Activated T-cell treated with anti-CD3 and anti-CD28 coated beads, Interleukin-2, amount 50 U/mL, for 4 hours (primary cell): ENCODE measurements at places on chromosomes 6 and 20.

- DNase-seq: no peak
Measured at GRCh38 chr6:45566882-45567281, 189.1 kb upstream of the SUPT3H start.

GRCh38 chr20:24503352-24503931 lies 34.0 kb downstream of the SYNDIG1 start:
- DNase-seq: no peak

GRCh38 chr6:137819740-137820139 lies 47.3 kb upstream of the TNFAIP3 start:
- no peak for DNase-seq

- DNase-seq: no peak
Measured at GRCh38 chr20:47544852-47545251, 43.2 kb downstream of the NCOA3 start.

- no peak for DNase-seq
Measured at GRCh38 chr6:7765575-7766325, 39.9 kb downstream of the BMP6 start.

DNA sequence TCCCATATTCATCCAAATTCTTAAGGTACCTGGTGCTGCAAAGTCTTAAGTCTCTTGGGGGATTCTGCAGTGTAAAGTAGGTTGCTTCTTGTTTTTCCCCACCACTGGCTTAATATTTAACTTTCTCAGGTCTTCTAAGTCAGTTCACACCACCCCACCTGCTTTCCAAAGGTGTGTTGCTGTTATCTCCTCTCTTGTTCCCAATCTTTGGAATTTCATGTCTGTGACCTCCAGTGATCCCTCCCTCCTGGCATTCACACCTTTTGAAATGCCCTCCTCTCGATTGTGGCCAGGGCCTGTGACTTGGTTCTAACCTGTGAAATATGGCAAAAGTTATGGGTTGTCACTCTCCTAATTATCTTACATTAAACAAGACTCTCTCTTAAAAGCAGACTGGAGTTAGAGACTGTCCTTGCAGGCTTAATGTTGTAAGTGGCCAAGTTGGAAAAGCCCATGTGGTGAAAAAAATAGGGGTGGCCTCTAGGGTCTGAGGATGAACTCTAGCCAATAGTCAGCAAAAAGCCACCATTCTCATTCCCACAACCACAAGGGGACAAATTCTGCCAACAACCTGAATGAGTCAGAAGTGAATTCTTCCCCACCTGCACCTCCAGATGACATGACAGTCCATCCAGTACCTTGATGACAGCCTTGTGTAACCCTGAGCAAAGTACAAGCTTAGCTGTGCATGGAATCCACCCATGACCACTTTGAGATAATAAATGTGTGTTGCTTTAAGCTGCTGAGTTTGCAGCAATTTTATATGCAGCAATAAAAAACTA lies 45.1 kb downstream of the ADGRF1 start:
- no peak for DNase-seq

GRCh38 chr20:50654904-50655303 lies 36.4 kb downstream of the RIPOR3 start:
- DNase-seq: no peak

- DNase-seq: no peak
Measured at GRCh38 chr6:139500977-139501376, 126.5 kb upstream of the CITED2 start.

- no peak for DNase-seq
Measured at GRCh38 chr6:16623731-16624130, 137.5 kb downstream of the ATXN1 start.

- no peak for DNase-seq
Measured at GRCh38 chr6:152399399-152399798, 237.8 kb downstream of the SYNE1 start.

DNA sequence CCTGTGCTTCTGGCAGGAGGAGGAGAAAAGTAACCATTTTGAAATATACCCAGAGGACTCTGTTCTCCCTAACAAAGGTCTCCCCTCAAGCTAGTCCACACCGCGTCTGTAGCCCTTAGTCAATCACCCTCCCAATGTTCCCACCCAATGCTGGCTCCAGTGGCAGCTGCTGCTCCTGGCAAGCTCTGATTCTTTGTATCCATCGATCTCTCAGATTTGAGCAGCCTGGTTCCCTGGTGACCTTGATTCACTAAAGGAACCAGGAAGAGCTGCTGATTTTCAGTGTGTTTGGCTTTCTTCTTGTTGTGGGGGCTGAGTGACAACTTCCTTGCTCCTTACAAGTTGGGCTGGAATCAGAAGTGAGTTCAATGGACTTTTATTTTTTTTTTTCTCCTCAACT lies 68.5 kb downstream of the FOXC1 start:
- no peak for DNase-seq

GRCh38 chr6:89050697-89051096 lies 29.9 kb upstream of the PNRC1 start:
- DNase-seq: no peak

GRCh38 chr20:44773070-44773829 lies 27.6 kb downstream of the KCNK15 start:
- DNase-seq: no peak

- no peak for DNase-seq
Measured at GRCh38 chr20:46563170-46563859, 12.9 kb upstream of the OCSTAMP start.
